ENCODE measurements at places on chromosomes 1 and 21.

GRCh38 chr1:8520483-8520966 is 202.6 kb downstream of the SLC45A1 start:
- DNase-seq: no peak

GRCh38 chr1:65457868-65458267 is 37.4 kb downstream of the LEPR start:
- no peak for DNase-seq

DNA sequence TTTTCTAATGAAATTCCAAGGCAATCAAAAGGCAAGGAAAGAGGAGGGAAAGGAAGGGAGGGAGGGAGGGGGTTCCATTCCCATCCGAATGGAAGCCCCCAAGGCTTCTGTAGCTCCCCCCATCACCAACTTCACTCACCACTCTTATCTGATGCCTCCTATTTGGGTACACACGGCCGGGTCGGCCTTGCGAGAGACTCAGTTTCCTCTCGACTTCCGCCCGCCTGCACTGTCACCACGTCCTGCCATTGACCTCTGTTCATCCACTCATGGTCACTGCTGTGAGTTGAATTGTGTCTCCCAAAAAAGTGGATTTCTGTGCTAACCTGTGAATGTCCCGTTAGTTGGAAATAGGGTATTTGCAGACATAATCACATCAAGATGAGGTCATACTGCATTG is 11.2 kb downstream of the PDE9A start:
- DNase-seq: no peak

DNA sequence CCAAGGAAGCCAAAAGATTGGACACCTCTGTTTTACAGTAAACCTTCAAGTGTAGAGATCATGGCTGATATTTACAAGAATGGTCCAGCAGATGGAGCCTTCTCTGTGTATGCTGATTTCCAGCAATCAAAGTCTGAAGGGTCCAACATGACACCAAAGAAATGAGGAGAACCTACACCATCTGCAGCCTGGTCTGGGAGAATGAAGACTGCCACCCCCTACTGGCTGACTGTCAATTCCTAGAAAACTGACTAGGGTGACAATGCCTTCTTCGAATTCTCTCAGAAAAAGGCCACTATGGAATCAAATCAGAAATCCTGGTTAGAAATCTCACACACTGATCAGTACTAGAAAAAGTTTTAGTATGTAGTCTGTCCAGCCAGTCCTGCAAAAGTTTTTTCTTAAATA is 83.3 kb downstream of the CDC42BPA start:
- no peak for DNase-seq

DNA sequence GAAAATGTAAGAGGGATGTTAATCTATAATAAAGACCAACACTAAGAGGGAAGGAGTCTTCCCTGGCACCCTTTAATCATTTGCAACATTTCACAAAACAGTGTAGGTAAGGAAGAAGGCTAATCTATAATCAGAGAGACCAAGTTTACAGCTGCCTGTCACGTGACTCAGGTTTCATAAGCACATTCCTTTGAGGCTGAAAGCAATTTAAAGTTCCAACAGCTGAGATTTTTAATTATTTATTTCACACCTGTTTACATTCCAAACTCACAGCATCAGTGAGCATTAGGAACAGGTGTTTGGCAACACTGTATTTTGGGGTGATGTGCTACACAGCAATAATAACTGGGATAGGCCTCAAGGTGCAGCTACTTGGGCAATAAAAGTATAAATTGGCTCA is 75.7 kb upstream of the PGBD5 start:
- no peak for DNase-seq

- peak; percentile 27 for DNase-seq
Measured at GRCh38 chr1:24996983-24997893, 67.2 kb upstream of the RUNX3 start.

DNA sequence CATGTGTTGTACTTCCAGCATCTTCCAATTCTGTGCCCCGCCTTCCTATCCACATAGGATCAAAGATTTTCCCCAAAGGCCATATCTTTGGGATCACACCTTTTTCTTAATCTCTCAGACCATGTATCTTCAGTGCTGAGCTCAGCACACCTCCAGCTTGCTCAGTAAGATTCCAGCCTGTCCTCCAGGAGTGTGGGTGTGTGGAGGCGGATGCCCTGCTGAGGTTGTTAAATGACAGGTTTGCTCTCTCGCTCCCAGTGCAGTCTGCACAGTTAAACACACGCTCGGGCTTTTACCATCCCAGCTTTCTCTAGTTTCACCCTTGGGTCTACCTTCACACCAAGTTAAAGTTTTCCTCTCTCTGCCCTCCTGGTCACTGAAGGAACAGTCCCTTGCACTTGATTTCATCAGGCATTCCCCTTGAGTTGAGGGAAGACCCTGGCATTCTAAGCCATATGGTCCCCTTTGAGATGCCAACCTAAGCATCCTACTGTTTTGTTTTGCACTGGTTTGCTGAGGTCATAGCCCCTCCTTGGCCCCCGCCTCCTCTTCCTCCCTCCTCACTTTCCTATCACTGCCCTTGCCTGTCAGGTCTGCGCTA is 13.7 kb downstream of the MYOG start:
- DNase-seq: no peak

DNA sequence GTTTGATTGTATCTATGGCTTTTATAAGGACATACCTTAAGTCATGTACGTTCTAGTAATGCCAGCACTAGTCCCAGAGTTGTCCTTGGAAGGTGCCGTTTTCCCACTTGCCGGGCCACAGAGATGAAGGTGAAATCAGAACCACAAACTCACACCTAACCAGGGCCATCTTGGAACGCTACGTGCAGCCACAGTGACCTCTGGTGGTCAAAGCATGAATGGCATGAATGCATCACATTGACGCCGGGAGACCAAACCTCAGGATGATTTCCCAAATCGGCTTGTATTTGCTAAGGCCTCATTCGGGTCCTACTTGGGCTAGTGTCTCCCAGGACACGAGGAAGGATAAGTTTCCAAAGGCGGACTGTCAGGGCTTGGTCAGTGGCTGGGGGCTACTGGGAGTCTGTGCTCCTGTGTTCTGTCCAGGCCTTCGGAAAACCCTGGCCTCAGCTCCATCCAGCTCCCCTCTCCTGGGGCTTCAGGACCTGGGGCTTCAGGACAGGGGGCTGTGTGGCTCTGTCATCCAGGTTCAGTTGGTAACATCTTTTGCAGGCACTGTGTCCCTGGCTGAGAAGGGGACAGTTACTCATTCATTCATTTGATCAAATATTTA is 260.5 kb downstream of the PRDM2 start:
- DNase-seq: peak; percentile 24

GRCh38 chr1:179871940-179872339 is 5.7 kb downstream of the TOR1AIP2 start:
- DNase-seq: no peak

DNA sequence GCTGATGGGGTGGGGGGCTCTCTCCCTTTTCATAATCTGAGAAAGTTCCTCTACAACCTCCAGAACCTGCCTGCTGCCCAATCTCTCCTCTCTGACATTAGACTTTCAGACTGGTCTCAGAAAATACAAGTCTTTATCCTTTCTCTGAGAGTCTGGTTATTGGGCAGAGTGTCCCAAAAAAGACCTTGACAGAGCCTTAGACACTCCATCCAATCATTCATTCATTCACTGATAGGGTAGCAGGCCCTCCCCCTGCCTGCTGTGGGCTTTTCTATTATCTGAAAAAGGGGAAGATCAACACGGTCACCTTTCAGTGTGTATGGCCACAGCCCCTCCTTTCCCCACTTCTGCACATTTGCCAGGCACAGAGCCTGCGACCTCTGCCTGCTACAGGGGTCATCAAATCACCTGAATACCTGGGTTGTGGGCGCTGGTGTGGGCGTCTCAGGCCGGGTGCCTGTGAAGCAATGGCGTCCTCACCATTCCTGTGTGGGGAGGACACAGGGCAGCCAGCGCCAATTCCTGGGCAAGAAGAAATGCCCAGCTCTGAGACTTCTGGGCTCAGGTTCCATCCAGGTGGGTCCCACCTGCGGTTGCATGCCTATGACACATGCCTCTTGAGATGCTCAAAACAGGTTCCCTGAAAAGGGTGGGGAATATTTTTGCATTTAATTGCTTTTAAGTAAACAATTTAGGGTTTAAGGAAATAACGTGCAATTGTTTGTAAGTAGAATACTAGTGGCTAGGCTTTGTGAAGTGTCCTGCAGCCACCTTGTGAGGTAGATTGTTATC is 52.8 kb downstream of the ELK4 start:
- DNase-seq: no peak

DNA sequence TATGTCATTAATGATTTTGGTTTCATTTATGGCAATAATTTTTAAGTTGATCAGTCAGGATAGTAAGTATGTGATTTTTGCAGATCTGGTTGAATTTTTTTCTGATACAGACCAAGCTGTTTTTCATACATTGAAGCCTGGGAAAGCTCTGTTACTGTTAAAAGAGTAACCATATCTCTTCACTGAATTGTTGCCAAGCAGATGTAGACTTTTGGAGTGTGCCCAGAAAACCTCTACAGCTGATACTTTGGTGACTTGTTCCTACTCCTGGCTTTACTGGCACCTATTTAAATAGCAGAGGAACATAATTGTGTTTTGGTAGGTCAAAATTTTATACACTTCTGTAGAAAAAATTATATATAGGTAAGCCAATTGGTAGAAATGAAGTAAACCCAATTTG is 49.4 kb downstream of the NFIA start:
- no peak for DNase-seq

- DNase-seq: no peak
Measured at GRCh38 chr21:29279558-29279957, 19.2 kb upstream of the BACH1 start.

GRCh38 chr1:1406101-1406820 is 832 bp downstream of the MRPL20 start:
- DNase-seq: no peak

GRCh38 chr1:229531326-229531725 is 23.2 kb upstream of the NUP133 start:
- DNase-seq: no peak

- peak; percentile 45 for DNase-seq
Measured at GRCh38 chr1:38558500-38559445, 300.8 kb downstream of the RRAGC start.

GRCh38 chr1:168520052-168520751 is 23.6 kb downstream of the XCL2 start:
- no peak for DNase-seq

- no peak for DNase-seq
Measured at GRCh38 chr1:21553116-21553926, 44.1 kb downstream of the ALPL start.

- DNase-seq: no peak
Measured at GRCh38 chr1:3535732-3536131, 75.6 kb downstream of the MEGF6 start.

- DNase-seq: no peak
Measured at GRCh38 chr1:216833509-216833908, 110.3 kb upstream of the ESRRG start.

- no peak for DNase-seq
Measured at GRCh38 chr1:41712695-41713094, 206.0 kb downstream of the HIVEP3 start.

DNA sequence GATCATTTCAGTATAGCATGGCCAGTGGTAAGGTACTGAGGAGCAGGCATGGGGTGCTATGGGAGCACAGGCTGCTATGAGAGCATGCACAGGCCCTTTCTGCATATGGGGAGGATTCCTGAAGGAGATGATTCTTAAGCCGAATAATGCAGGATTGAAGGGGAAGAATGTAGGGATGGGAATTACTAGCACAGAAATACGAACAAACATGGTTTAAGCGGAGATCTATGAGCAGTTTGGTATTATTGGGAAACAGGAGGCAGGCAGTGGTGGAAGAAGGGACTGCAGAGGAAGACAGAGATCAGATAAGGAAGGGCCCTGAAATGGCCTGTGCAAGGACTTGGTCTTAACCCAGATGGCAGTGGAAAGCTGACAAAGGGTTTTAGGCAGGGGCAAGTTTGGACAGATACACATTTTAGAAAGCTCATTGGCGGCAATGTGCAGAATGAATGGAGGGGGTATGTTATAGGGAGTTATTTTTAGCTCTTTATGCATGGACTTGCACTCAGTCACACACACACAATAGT is 1.7 kb downstream of the OSCP1 start:
- no peak for DNase-seq

DNA sequence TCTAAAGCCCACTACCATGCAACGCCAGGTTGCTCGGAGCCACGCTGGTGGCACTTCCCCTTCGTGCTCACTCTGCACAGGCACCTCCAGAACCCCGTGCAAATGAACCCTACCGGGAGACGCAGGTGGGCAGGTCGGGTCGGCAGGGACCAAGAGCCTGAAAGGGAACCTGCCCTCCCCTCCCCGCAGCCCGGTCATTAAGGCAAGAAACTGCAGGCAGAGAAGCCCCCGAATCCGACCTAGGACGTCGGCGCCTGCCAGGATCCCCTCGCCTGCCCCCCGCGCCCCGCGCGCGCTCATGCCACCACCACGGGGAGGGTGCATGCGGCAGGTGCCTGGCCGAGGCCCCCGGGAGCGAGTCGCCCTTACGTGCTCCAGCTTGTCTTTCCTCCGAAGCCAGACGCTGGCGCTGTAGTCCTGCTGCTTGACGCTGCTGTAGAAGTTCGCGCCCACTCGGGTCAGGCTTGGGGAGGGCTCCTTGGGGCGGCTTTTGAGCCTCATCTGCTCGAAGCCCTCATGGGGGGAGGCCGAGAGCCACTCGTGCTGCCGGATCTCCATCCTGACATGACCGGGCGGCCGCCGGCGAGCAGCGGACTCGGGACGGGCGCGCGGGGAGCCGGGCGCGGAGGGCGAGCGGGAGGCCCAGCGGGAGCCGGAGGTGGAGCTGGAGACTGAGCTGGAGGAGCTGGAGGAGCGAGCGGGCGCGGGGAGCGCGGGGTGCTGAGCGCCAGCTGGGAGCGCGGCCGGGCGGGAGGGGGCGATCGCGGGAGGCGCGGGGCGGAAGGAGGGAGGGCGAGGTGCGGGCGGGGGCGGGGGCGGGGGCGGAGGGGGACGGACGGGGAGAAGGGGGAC is 552 bp downstream of the PLD5 start:
- peak; percentile 7 for DNase-seq

- no peak for DNase-seq
Measured at GRCh38 chr1:8525216-8525557, 207.3 kb downstream of the SLC45A1 start.

DNA sequence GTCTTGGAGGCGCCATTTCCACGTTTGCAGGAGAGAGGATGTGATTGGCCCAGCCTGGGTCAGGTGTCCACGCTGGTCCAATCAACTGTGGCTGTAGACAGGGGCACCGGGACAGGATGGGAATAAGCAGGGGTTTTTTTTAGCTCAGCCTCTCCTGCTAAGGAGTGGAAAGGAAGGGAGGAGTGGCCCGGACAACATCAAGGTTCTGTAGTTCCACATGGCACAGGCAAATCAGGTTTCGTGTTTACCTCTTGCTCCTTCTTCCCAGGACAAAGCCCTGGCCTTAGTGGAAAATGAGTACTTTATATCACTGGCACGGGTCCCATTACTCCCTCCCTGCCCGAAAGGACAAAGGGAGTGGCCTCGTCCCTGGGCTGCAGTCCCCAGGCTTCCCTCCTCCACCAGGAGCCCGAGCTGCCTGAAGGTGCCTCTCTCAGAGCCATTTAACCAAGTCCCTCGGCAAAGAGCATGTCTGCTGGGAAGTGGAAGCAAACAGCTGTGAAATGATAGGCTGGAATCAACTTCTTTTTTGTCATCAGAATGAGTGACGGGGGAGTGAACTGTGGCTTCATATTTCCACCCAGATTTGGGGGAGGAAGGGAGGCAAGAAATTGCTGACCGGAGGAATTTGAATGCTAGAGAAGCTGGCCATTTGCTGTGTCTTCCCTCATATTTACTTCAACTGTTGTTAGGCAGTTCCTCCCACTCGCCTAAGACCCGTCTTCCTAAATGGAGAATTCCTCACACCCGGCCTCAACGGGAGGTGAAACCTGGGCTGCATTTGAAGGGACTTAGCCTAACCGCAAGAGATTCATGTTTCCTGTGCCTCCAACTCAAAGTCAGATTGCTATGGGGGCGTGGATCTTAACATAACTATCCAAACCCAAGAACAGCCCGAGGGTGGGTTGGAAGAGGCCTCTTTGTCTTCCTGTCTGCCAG is 84.9 kb upstream of the SLC44A3 start:
- DNase-seq: no peak
